Activated B cell treated with CpG ODN at 0.5 μM for 24 hours (primary cell): ENCODE measurements at places on chromosomes 1 and 21. TPM values are rescaled to one million over a fixed set of nuclear protein-coding genes. Genes with fewer than 3 reads are reported as not detected.

- peaks cover 67% of the 10 kb centered on the region for H3K27me3 ChIP-seq
- peaks cover 3% of the 10 kb centered on the region for H3K36me3 ChIP-seq
- peak within 1 kb of the TSS; percentile 82 for H3K4me3 ChIP-seq
- peaks cover 14% of the 10 kb centered on the region for H3K4me1 ChIP-seq
- DNase-seq = peak; percentile 27
- peak within 1 kb of the TSS; percentile 30 for H3K27ac ChIP-seq
Observed at GRCh38 chr21:45404730-45405270, at the start of gene COL18A1. COL18A1 (plus strand) TSS chr21:45405165; CDS start chr21:45405231, 66 bp downstream.

- no peak for DNase-seq
- no peak overlapping the region for H3K4me3 ChIP-seq
- no peaks in the 10 kb centered on the region for H3K4me1 ChIP-seq
- H3K36me3 ChIP-seq = no peaks in the 10 kb centered on the region
Observed at GRCh38 chr21:20970691-20971090, 27.5 kb upstream of the NCAM2 start.

- no peak overlapping the region for H3K27ac ChIP-seq
- H3K4me1 ChIP-seq = no peaks in the 10 kb centered on the region
- H3K36me3 ChIP-seq = peaks cover 11% of the 10 kb centered on the region
Observed at GRCh38 chr1:46021046-46021996, 111.1 kb downstream of the PIK3R3 start.

DNA sequence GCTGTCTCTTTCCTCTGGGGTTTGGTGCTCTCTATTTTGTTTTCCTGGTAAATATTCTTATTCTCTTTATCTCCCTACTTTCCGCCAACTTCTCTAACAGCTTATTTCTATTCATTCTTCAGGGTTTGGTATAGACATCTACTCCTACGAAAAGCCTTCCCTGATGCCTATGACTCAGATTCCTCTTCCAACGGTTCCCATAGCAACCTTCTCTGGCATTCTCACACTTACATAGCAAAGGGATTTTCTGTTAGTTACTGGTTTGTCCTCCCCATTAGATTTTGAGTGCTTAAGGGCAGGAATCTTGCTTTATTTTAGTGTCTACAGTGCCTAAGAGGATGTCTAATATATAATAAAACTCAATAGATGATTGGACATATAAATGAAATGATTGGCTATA, 407.6 kb upstream of the DEPDC1 start:
- no peaks in the 10 kb centered on the region for H3K4me1 ChIP-seq
- H3K27ac ChIP-seq = no peak overlapping the region
- no peaks in the 10 kb centered on the region for H3K27me3 ChIP-seq
- no peak for DNase-seq
- no peak overlapping the region for H3K4me3 ChIP-seq

DNA sequence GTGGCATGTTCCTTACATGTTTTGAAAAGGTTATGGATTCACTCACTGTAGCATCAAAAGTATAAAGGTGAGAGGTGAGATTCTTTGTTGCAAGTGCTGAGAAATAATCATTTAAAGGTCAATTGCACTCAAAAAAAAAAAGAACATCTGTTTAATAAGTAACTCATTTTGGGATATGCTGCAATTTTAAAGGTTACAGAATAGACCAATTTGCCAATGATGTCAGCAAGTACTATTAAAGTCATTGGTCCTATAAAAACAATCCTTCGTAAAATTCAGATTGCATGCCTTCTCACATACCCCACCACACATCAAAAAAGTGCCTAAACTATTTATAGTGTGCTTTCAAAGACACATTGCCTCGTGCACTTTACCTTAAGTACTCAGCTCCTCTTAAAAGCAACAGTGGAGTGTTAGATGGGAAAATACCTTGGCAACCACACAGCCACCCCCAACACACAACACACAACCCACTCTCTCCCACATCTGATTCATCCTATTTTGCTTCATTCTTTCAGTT, 218.2 kb upstream of the ADGRL2 start:
- no peak for DNase-seq
- H3K27ac ChIP-seq = no peak overlapping the region
- H3K36me3 ChIP-seq = no peaks in the 10 kb centered on the region
- H3K4me3 ChIP-seq = no peak overlapping the region
- no peaks in the 10 kb centered on the region for H3K27me3 ChIP-seq

- H3K4me1 ChIP-seq = no peaks in the 10 kb centered on the region
- H3K27me3 ChIP-seq = peaks cover 23% of the 10 kb centered on the region
- DNase-seq = no peak
Observed at GRCh38 chr1:13864760-13865159, 164.8 kb downstream of the PRDM2 start.

DNA sequence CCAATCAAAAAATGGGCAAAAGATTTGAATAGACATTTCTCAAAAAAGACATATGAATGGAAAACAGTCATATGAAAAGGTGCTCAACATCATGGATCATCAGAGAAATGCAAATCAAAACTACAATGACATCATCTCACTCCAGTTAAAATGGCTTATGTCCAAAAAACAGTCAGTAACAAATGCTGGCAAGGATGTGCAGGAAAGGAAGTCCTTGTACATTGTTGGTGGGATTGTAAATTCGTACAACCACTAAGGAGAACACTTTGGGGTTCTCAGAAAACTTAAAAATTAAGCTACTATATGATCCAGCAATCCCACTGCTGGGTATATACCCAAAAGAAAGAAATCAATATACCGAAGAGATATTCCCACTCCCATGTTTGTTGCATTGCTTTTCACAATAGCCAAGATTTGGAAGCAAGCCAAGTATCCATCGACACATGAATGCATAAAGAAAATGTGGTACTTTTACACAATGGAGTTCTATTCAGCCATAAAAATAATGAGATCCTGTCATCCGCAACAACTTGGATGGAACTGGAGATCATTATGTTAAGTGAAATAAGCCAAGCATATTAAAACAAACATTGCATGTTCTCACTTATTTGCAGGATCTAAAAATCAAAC, 17.9 kb downstream of the GBP5 start:
- H3K27me3 ChIP-seq = no peaks in the 10 kb centered on the region
- no peak overlapping the region for H3K4me3 ChIP-seq
- no peak overlapping the region for H3K27ac ChIP-seq

DNA sequence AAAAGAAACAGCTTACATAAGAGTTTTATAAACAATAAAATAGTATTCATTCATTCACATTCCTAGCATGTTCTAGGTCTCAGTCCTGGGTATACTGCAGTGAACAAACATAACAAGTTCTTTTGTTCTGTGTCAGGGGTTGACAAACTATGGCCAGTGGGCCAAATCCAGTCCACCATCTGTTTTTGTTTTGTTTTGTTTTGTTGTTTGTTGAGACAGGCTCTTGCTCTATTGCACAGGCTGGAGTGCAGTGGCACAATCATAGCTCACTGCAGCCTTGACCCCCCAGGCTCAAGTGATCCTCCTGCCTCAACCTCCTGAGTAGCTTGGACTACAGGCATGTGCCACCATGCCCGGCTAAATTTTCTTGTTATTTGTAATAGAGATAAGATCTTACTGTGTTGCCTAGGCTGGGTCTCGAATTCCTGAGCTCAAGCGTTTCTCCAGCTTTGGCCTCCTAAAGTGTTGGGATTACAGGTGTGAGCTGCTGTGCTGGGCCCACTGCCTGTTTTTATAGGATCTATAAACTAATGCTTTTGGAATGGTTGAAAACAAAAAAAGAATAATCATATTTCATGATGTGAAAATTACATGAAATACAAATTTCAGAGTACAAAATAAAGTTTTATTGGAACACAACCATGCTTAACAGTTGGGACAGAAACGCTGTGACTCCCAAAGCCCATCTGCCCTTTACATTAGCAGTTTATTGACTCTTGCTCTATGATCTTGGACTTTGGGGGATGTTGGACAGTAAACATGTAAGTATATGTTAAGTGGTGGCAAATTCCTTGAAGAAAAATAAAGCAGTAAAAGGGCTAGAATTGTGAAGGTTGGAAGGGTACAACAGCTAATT, 17.9 kb downstream of the CAPZA1 start:
- no peak overlapping the region for H3K4me3 ChIP-seq
- DNase-seq = no peak
- H3K27me3 ChIP-seq = no peaks in the 10 kb centered on the region
- peaks cover 55% of the 10 kb centered on the region for H3K4me1 ChIP-seq
- peak overlapping the region; percentile 46 for H3K27ac ChIP-seq
- H3K36me3 ChIP-seq = peaks cover 29% of the 10 kb centered on the region

GRCh38 chr1:31487721-31488293, 74.8 kb downstream of the SERINC2 start:
- peaks cover 9% of the 10 kb centered on the region for H3K4me1 ChIP-seq
- H3K36me3 ChIP-seq = no peaks in the 10 kb centered on the region
- H3K4me3 ChIP-seq = no peak overlapping the region
- peaks cover 3% of the 10 kb centered on the region for H3K27me3 ChIP-seq

- peaks cover 22% of the 10 kb centered on the region for H3K4me1 ChIP-seq
- no peaks in the 10 kb centered on the region for H3K27me3 ChIP-seq
- H3K27ac ChIP-seq = peak overlapping the region; percentile 91
- H3K36me3 ChIP-seq = peaks cover 25% of the 10 kb centered on the region
Observed at GRCh38 chr1:37901893-37902225, 42.5 kb upstream of the MTF1 start.

- peaks cover 9% of the 10 kb centered on the region for H3K4me1 ChIP-seq
- no peak for DNase-seq
- no peak overlapping the region for H3K4me3 ChIP-seq
- peaks cover 17% of the 10 kb centered on the region for H3K27me3 ChIP-seq
- no peaks in the 10 kb centered on the region for H3K36me3 ChIP-seq
Observed at GRCh38 chr1:206672011-206672688, 12.6 kb upstream of the MAPKAPK2 start.

DNA sequence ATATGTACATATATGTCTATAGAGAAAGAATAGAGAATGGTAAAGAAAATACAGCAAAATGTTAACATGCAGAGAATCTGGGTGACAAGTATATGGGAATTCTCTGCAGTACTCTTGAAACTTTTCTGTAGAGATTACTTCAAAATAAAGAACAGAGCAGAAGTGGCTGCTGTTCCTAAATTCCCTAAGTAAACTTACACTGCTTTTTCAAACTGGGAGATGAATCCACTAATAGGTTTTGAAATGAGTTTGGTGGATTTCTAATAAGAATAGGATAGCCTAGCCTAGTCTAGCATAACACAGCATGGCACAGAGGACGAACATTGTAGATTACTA, 450 bp upstream of the CR2 start:
- no peaks in the 10 kb centered on the region for H3K27me3 ChIP-seq
- no peak for DNase-seq
- peaks cover 4% of the 10 kb centered on the region for H3K4me1 ChIP-seq
- peaks cover 3% of the 10 kb centered on the region for H3K36me3 ChIP-seq
- H3K4me3 ChIP-seq = no peak overlapping the region
- no peak overlapping the region for H3K27ac ChIP-seq

DNA sequence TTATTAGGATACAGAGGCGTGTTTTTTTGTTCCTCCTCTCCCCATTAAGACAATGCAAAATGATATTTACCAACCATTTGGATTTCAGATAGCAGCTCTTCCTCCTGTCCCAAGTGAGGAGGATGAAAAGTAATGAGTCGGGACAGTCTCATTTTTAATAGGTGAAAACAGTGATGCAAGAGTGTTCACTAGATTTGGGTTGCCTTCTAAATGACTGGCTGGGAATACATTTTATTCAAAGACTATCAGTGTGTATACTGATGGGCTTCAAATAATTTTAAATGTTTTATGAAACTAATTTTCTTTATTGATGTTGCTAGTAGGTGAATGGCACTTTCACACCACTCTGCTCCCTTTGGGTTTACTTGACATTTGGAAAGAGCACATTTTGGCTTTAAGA, 2.1 kb downstream of the RCOR3 start:
- H3K27ac ChIP-seq = peak overlapping the region; percentile 77
- no peak for DNase-seq
- H3K4me3 ChIP-seq = peak overlapping the region; percentile 93
- peaks cover 27% of the 10 kb centered on the region for H3K36me3 ChIP-seq
- no peaks in the 10 kb centered on the region for H3K27me3 ChIP-seq
- peaks cover 22% of the 10 kb centered on the region for H3K4me1 ChIP-seq

- H3K36me3 ChIP-seq = peaks cover 78% of the 10 kb centered on the region
- no peak overlapping the region for H3K4me3 ChIP-seq
- DNase-seq = no peak
- H3K27ac ChIP-seq = no peak overlapping the region
Observed at GRCh38 chr1:62448221-62448933, 11.5 kb downstream of the USP1 start.

GRCh38 chr1:230598745-230599144, 43.5 kb upstream of the COG2 start:
- no peak for DNase-seq
- H3K4me1 ChIP-seq = no peaks in the 10 kb centered on the region
- no peak overlapping the region for H3K4me3 ChIP-seq
- no peaks in the 10 kb centered on the region for H3K36me3 ChIP-seq

DNA sequence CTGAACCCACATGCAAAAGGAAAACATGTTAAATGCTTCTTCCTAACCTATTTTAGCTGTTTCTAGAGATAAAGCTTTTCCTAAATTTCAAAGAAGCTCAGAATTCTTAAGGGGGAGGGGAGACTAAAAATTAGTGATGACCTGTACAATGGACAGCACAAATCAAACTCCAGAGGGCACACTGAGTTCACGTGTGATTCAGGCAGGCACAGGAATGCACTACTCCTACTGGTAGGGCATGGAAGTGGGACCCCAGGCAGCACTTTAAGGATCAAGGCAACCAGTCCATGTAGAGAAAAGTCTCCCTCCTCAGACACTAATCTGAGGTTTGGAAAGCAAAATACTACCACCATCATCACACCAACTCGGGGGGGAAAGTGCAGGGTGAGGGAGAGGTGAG, 31.3 kb upstream of the CLCA4 start:
- H3K4me1 ChIP-seq = no peaks in the 10 kb centered on the region
- H3K4me3 ChIP-seq = no peak overlapping the region
- no peak overlapping the region for H3K27ac ChIP-seq
- no peaks in the 10 kb centered on the region for H3K27me3 ChIP-seq
- DNase-seq = no peak
- H3K36me3 ChIP-seq = no peaks in the 10 kb centered on the region

DNA sequence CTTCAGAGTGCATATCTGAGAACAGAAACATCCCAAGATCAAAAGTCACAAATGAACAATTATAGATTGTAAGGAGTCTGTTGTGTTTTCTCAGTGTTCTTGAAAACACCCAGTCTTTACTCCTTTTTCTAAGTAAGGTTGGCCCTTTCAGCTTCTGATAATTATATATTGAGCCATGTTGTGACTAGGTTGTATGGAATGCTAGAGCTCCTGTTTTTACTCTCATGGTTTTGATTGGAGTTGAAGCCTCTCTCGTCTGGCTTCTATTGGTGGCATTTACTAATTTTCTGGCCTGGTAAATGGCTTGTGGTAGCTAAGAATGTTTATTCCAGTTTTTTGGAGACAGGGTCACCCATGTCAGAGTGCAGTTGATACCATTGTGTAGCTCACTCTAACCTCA, 84.7 kb downstream of the NDUFS5 start:
- H3K36me3 ChIP-seq = peaks cover 4% of the 10 kb centered on the region
- DNase-seq = no peak
- H3K27me3 ChIP-seq = no peaks in the 10 kb centered on the region
- H3K4me3 ChIP-seq = no peak overlapping the region
- H3K4me1 ChIP-seq = peaks cover 7% of the 10 kb centered on the region

- no peak overlapping the region for H3K27ac ChIP-seq
- no peaks in the 10 kb centered on the region for H3K4me1 ChIP-seq
- peaks cover 18% of the 10 kb centered on the region for H3K27me3 ChIP-seq
- no peak overlapping the region for H3K4me3 ChIP-seq
- no peaks in the 10 kb centered on the region for H3K36me3 ChIP-seq
Observed at GRCh38 chr1:221328371-221328770, 413.5 kb downstream of the DUSP10 start.

NTNG1 gene
- total RNA-seq = 5.7 and 5.8 TPM in 2 replicates

SEMA4A gene
- total RNA-seq = 7.0 and 7.4 TPM in 2 replicates

S100B gene
- total RNA-seq = not detected in 2 replicates

LDLRAD1 gene
- not detected in 2 replicates for total RNA-seq

SLC30A7 gene
- total RNA-seq = 21.1 and 25.7 TPM in 2 replicates

LMOD1 gene
- not detected in 2 replicates for total RNA-seq

TFAP2E gene
- 1.9 and 2.0 TPM in 2 replicates for total RNA-seq

MXRA8 gene
- total RNA-seq = 0.07 and 0.16 TPM in 2 replicates

CASQ2 gene
- not detected in 2 replicates for total RNA-seq

PRR9 gene
- total RNA-seq = not detected in 2 replicates

BMP8B gene
- 1.2 and 1.4 TPM in 2 replicates for total RNA-seq
